ENCODE measurements at places on chromosomes 2 and 18.

GRCh38 chr18:34122724-34123334 is 101.9 kb downstream of the NOL4 start:
- peak; percentile 66 for DNase-seq

DNA sequence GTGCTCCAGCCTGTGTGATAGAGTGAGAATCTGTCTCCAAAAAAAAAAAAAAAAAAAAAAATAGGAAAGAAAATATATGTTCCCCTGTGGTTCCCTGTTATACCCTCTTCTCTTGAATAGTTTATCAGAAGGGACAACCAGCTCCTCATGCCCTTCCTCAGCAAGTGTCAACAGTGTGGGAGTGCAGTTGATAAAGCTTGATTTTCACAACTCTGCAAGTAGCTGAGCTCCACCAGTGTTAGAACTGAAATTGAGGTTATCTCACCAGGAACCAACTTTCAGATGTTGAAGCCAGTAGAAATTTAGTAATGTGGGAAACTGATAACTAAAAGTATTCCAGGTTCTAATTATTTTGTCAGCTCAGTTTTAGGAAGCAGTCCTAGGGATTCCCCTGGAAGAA is 25.1 kb downstream of the NEDD4L start:
- no peak for DNase-seq

- no peak for DNase-seq
These were observed 192.9 kb downstream of the TFCP2L1 start for GRCh38 chr2:121092095-121092494.

- no peak for DNase-seq
These were observed 431.6 kb downstream of the METTL4 start for GRCh38 chr18:2139691-2140090.

- peak; percentile 96 for DNase-seq
These were observed at the start of gene CFAP53 for GRCh38 chr18:50266248-50266704. Gene CFAP53, minus strand, starts transcription at chr18:50266495. Its CDS starts 91 bp downstream, at chr18:50266404.

GRCh38 chr2:352696-353095 is 64.8 kb upstream of the ALKAL2 start:
- DNase-seq: no peak

- no peak for DNase-seq
These were observed 278.7 kb downstream of the NRXN1 start for GRCh38 chr2:50753234-50753633.

DNA sequence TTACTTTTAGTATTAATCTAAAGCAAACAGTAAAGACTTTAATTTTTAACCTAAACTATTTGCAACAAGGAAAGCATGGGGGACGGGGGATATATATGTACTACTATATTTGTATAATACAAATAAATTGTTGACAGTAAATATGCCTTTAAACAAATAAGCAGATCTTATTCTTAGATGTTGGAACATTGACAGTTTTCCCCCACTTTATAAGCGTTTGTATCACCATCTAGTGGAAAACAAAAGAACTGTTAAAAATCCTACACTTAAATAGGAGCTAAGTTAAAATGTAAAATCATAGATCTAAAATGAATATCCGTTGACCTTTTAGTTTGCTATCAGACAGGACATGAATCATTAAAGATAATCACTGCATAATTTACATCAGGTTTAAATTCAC is 50.0 kb downstream of the RBBP8 start:
- DNase-seq: no peak

GRCh38 chr2:37506407-37507050 is 162.1 kb downstream of the QPCT start:
- no peak for DNase-seq

DNA sequence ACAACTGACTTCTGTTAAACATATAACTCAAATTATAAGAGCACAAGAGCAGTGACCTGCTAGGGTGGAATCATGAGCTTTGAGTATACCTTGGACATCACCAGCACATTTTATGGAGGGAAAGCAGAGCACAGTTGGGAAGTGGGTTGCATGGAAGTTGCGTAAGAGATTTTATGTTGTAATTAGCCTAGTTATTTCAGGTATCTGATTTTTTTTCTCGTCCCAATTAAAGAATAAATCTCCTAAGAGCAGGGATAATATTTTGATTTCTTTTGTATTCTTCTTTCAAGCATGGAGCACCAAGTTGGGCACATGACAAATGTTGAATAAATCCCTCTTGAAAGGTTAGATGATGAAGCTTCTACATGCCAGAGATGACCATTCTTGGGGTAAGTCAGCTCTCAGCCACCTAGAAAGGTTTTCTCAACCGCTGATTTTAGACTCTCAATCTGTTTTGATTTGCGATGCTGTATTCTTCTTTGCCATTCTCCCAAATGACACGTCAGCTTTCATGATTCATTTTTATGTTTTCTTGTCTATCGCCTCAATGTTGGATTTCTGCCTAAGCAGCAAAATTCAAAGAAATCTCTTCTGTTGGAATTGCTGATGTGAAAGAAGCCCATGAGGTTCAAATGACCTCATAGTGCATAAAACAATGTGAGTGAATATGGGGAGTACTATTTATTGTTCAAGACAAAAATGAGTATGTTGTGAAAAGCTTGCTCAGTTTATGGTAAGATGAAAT is 15.3 kb upstream of the FN1 start:
- no peak for DNase-seq

DNA sequence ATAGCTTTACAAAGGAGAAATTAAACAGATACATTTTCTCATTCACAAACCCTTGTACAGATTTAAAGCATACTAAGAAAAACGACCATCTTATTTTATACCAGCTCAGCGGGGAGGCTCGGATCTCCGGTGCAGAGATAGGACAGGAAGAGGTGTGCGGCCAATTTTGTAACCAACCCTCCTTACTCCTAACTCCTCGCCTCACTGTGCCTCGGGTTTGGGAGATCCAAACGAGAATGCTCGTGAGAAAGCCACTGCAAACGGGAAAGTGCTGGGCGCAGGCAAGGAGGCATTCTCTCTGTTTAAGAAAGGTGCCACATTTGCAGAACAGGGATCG is 1.2 kb downstream of the KDSR start:
- DNase-seq: no peak

GRCh38 chr2:132902626-132903025 is 232.6 kb upstream of the LYPD1 start:
- DNase-seq: no peak

DNA sequence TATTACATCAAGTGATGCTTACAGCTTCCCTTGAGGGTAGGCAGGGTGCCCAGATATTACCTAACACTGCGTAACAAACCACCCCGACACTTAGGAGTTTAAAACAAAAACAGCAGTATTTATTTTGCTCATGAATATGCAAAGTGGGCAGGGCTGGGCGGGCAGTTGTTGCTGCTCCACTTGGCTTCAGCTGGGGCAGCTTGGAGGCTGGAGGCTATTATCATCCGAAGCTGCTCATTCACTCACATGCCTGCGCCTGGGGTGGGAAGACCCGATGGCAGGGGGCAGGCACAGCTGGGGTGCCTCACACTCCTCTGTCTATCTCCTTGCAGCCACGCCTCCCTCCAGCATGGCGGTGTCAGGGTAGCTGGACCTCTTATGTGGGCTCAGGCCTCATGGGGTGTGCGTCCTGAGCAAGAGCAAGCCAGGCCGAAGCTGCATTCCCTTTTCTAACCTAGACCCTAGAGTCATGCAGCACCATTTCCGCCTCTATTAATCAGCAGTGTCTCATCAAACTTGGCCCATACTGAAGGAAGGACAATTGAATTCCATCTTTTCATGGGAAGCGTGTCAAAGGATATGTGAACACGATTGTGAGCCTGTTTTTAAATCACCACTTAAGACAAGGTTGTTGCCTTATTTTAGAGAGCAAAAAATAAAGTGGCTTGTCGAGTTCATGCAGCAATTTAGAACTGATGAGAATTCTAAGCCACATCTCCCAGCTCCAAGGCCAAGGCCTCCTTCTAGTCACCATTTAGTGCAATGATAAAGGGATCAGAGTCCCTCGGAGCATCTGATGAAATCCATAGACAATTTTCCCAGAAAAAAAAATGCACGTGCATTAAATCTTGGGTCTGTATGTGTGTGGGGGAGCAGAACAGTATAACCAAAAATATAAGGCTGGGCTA is 54.9 kb downstream of the SDC1 start:
- peak; percentile 72 for DNase-seq

DNA sequence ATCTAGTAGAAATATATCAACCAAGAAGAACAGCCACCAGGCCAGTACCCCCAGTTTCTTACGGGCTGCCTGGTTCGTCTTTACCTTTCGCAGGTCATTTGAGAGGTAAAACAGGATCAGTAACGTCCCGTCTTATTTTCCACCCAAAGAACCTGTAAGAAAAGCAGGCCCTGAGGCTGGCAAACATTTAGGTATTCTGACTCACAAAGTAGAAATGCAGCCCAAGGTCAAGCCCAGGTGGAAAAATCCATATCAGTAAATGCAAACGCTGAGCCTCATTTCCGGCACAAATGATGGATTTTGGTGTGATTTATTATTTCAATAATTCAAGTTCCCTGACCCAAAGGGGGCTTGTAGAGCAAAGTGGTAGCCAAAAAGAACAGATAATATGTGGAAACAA is 171.2 kb downstream of the ZNF516 start:
- DNase-seq: no peak

- peak; percentile 10 for DNase-seq
These were observed 81.3 kb downstream of the CLHC1 start for GRCh38 chr2:55150834-55151233.

DNA sequence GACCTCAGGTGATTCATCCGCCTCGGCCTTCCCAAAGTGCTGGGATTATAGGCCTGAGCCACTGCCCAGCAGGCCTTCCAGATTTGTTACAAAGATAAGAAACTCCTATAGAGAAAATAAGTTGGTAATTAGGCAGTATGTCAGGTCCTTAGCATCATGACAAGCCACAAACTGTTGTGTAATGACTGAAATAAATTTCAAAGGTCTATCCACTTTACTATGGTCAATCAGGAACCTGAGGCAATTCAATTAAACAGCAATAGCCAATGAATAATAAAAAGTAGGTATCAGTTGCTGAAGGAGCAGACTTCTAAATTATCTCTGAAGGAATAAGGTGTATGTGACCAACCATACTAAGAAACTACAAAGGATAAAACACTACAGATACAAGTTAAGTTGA is 62.4 kb upstream of the ATIC start:
- DNase-seq: no peak

DNA sequence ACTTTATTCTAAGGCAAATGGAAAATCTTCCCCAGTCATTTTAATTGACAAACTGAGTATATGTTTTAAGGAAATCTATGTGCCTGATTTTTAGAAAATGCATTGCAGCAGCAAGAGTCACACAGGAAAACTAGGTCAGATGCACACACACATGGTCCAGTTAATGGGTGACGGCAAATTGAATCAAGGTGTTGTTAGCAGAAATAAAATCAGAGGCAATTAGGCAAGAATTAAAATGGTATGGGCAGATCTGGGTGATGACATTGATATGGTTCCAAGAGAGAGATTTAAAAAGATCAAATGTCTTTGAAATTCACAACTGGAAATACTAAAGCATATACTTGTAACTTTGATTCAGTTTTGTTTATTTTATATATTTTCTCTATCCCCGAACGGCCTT is 174.2 kb upstream of the CDH19 start:
- DNase-seq: no peak

GRCh38 chr2:240601061-240601830 is 14.7 kb downstream of the CAPN10 start:
- DNase-seq: no peak

DNA sequence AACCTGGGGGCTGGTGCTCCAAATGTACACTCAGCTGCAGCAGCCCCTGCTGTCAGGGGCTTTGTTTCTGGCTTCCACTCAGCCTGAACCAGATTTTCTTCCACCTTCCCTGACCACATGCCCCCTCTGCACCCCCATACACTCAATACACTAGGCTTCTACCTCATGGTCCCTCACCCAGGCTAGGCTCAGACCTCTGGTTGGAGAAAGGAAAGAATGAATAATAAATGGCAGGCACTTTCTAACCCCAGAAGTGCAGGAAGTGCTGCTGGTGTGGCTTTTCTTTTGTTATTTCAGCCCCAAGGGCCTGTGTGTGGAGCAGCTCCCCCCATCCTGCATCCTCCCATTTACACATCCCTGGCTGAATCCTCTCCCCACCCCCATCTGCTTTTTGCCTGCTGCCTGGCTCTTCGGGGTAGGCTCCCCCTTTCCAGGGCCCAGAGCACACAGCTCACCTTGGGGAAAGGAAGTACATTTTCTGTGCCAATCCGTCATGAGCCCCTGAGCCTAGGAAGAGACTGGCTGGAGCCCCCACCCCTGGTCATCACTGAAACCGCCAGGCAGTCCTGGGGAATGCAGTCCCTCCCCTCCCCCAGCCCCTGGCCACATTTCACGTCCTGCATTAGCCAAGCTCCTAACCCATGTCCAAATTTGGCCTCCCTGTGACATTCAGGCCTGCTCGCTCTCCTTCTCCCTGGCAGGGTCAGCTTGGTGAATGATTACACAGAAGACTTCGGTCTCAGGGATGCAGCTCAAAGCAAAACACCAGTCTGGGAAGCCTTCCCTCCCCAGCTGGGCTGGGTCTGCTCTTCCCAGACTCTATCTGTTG is 2.6 kb downstream of the DYSF start:
- DNase-seq: peak; percentile 77

GRCh38 chr2:48756289-48756688 is 765 bp upstream of the LHCGR start:
- no peak for DNase-seq

GRCh38 chr2:130728007-130728454 is 839 bp upstream of the GPR148 start:
- no peak for DNase-seq

- peak; percentile 75 for DNase-seq
These were observed 207.8 kb downstream of the MYT1L start for GRCh38 chr2:2123238-2123637.

GRCh38 chr18:39966275-39966674 is 1988.8 kb upstream of the PIK3C3 start:
- DNase-seq: peak; percentile 81

GRCh38 chr2:7963787-7964186 is 718.1 kb upstream of the ID2 start:
- DNase-seq: no peak

DNA sequence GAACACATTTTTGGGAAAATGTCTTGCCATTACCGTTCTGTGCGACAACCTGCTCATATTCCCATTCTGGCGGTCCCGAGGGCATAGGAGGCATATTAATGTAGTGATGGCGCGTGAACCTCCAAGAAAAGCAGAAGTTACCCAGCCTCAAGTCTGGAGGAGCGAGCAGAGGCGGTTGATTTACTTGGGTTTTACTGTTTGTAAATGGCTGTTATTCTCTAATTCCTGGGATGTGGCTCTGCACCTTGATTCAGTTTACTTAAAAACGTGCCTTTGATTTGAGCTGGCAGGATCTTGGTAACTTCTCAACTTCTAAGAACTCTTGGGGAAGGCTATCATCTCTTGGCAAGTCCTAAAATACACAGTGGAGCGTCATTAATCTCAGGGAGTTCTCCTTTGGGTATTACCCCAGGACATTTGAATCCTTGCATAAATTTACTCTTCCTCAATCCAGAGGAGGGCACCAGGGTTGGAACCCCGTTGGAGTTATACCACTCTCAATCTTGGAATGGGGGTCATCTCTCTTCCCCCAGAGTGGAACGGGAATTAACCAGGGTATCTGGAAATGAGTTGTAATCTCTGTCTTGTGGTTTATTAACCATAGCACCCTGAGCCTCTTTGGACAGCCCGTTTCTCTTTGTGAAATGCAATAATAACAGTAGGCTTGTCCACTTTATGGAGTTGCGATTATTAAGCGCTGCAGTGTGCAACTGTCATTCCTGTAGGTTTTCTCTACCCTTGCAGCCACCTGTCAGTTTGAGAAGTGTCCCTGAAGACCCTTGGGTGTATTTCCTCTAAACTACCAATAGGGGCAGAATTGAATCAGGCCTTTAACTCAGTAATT is 2.1 kb downstream of the HK2 start:
- DNase-seq: peak; percentile 65
